ENCODE measurements at places on chromosomes 12 and 14.

GRCh38 chr14:77184396-77185092 lies 2.9 kb downstream of the TMEM63C start:
- no peak for DNase-seq

GRCh38 chr12:2172491-2173214 lies 119.9 kb downstream of the CACNA1C start:
- no peak for DNase-seq

GRCh38 chr12:55728186-55728938 lies 447 bp downstream of the CD63 start:
- peak; percentile 74 for DNase-seq

DNA sequence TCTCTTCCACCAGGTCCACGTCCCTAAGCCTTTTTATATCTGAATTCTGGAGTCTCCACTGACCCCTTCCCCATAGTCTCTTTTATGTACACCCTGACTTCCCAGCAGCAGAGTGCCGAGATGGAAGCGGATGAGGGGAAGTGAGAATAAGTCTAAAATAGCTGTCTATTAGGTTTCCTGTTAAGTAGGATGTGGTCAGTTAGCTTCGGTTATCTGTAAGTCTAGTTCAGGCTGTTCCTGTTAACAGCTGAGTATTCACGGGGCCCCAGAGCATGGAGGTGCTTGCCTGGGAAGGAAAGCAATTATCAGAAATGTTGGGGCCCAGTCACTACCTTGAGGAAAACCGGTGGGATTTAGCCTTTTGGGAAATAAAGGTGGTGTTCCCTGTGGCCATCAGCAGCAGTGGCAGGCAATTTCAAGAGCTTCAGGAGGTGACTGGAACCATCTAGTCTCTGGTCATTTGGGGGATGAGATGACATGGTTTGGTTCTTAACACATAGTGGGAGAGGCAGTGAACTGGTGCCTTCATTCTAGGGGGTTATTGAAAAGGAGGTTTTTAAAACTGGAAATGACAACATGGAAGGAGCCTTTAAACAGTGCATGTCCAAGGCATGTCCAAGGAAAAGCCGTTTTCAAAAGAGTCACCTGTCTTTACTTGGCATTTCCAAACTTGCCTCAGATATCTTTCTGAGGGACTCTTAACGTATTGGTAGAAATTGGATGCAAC lies 21.8 kb downstream of the CHST11 start:
- DNase-seq, result no peak

- no peak for DNase-seq
These were observed 100.2 kb downstream of the KIF26A start for GRCh38 chr14:104238424-104239184.

- DNase-seq, result no peak
These were observed 74.9 kb downstream of the PAWR start for GRCh38 chr12:79615596-79616560.

GRCh38 chr12:42565633-42566032 lies 23.9 kb downstream of the PRICKLE1 start:
- no peak for DNase-seq

DNA sequence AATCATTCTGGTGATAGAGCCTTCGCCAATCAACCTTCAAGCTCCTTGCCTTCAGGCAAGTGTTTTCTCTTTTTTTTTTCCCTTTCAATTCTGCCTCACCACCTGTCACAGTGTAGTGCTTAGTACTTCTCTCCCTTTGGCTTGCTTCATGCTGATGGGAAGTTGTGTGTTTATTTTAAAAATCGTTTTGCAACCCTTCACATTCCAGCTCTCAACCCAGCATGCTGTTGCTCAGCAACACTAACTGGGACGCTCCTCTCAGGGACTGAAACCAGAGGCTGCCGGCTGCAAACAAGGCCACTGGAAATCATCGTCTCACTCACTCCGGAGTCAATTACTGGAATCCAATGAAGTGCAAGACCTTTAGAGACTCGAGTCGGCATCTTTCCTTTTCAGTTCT lies 342.7 kb downstream of the PRKD1 start:
- DNase-seq, result no peak

DNA sequence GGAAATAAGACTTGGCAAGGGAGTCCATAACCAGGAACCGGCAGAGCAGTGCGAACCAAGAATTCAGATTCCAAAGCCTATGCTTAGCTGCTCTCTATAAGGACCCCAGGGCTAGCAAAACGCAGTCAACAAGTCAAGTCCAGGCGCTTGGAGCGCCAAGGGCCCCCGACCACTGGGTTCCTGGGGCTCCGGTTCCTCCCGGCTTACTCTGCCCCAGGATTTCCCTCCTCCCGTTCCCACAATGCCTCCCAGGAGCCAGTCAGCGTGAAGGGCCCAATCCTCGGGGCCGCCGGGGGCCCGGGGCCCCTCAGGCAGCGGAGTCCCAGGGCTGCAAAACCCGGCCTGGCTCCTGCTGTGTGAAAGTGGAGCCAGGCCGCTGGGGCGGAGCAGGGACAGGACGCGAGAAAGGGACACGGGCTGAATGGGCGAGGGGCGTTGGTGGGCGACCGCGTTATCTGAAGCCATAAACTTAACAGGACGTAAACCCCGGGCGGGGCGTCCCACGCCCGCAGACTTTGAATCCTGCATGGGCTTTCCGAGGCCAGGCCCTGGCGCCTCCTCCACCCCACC lies 1.5 kb downstream of the KRT8 start:
- peak; percentile 40 for DNase-seq

GRCh38 chr12:62533755-62534107 lies 67.1 kb downstream of the MON2 start:
- DNase-seq, result no peak

GRCh38 chr12:112087055-112087850 lies 21.3 kb downstream of the NAA25 start:
- no peak for DNase-seq

DNA sequence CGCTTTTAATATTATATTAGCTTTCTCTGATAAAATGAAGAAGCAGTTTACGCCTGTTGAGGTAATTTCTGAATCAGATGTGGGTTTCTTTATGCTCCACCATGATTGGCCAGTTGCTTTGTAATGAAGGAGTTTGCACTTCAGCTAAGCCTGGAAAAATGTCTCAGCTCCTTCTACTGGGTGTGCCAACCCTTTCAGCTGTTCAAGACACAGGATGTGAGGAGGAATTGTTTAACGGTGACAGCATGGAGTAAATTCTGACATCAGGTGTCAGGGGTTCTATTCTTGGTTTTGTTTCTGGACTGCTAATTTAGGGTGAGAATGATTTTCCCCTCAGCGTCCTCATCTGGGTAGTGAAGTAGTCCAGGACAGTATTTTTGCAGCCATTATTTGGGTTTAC lies 43.5 kb downstream of the FLRT2 start:
- DNase-seq, result no peak

DNA sequence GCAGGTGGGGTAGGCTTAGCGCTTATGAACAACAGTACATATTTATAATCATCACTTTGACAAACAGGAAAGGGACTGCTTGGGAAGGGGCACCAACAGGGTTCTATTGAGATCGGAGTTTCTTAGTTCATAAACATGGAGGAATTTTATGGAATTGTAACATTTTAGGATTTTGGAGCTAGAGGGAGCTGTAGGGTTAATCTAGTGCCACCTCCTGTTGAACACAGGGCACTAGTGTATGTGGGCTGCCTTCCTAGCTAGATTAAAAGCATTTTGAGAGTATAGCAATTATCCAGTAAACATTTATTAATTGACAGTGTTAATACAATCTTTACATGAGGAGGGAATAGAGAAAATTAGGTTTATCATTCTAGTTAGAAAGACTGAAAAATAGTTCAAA lies 23.1 kb upstream of the TBC1D30 start:
- no peak for DNase-seq

- DNase-seq, result no peak
These were observed 31.9 kb downstream of the CACNA1C start for GRCh38 chr12:2084553-2085296.

GRCh38 chr12:40012711-40013110 lies 93.2 kb downstream of the SLC2A13 start:
- no peak for DNase-seq

DNA sequence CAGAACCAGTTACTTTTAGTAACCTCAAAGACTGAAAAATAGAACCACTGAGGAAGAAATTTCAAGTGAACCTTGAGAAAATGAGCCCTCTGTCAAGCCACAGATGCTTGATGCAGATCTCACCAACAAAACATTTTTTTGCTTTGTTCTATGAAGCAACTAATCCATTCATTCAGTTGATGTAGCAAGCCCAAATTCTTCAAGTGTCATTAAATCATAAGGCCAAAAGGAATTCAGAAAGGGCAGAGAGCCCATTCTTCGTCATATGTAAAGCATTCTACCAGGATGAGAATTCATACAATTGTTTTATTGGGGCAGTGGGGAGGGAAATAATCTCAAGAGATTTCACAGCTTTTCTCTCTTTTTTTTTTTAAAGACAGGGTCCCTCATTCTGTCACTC lies 218.0 kb upstream of the RGS6 start:
- no peak for DNase-seq

DNA sequence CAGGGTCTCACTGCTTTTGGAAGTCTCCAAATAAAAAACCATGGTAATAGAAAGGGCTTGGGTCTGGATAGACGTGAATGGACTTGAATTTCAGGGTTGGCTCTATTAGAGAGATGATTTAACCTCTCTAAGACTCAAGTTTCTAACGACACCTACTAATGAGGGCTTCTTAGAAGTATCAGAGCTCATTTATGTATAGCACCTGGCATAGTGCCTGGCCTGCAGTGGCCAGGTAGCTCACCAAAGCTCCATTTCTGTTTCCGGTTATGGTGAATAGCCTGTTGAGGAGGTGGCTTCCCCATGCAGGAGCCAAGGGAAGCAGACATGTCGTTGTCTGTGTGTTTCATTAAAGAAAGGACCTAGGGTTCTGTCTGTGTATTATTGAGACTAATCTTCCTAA lies 108.6 kb downstream of the ETV6 start:
- DNase-seq, result no peak

DNA sequence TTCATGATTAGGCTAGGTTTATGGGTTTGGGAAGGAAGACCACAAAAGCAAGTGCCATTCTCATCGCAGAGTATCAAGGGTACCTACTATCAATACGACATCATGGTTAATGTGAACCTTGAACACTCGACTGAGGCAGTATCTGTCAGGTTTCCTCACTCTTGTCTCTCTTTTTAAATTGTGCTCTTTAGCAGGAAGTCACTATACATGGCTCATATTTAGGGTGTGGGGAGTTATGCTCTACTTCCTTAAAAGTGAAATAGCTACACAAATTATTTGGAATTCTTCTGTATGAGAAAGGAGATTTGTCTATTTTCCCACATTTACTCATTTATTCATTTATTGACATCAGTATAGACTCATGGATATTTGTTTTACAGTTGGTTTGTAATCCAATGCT lies 5.9 kb upstream of the CLEC4E start:
- no peak for DNase-seq

GRCh38 chr14:24298892-24299254 lies 707 bp downstream of the DHRS1 start:
- no peak for DNase-seq

DNA sequence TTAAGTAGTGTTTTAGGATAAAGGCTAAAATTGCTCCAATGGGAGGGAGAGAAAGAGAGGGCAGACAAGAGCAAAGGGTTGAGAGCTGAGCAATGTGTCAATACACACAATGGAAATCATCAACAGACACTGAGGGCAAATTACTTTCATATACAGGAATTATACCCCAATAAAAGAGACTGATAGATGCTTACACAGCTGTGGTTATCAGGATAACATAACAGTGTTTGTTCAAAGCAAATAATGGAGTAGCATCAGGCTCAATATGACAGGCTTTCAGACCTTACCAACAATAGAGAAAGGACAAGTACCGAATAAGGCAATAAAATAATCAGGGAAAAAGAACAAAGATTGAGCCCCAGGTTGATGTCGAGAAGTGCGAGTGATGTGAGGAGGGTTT lies 53.4 kb upstream of the DIO2 start:
- DNase-seq, result no peak

DNA sequence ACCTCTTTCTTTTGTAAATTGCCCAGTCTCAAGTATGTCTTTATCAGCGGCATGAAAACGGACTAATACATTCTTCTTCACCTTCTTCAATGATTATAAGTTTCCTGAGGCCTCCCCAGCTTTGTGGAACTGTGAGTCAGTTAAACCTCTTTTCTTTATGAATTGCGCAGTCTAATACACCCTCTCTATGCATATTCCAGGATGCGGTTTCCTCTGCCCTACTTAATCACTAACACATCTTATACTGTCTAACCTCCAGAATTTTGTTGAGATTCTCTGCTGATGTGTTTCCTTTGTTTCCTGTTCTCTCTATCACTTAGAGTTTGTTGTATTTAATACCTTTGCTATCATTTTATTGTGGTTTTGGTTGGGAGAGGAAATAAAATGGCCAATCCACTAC lies 145.4 kb downstream of the AEBP2 start:
- no peak for DNase-seq

DNA sequence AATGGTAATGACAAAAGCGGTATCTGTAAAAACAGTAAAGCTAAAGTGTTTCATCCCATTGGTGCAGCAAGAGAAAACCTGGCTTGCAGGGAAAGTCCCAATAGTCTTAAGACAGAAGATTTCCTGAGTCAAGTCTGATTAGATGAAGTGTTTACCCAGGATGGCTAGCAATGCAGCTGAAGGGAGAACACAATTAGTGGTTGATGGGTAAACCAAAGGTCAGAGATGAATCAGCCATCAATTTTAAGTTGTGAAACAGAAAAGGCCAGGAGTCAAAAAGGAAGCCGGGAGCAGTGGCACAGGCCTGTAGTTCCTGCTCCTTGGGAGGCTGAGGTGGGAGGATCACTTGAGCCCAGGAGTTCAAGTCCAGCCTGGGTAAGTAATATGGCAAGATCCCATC lies 52.6 kb downstream of the SEC23A start:
- no peak for DNase-seq

- DNase-seq, result no peak
These were observed 8.3 kb downstream of the CEP128 start for GRCh38 chr14:80933282-80933681.

DNA sequence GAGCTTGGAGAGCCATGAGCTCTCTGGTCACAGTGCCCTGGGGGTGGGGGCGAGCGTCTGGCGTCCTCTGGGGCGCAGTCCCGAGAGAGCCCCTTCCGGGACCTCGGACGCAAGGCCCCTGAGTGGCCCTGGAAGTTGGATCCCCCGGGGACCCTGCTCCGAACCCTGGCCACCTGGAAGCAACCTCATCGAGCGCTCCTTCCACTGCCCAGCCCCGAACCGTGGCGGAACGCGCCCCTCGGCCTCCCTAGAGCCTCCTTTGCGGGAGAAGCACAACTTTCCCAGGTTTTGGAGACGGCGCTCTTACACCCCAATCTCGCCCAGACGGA lies 1.2 kb downstream of the NOS1 start:
- DNase-seq, result no peak

DNA sequence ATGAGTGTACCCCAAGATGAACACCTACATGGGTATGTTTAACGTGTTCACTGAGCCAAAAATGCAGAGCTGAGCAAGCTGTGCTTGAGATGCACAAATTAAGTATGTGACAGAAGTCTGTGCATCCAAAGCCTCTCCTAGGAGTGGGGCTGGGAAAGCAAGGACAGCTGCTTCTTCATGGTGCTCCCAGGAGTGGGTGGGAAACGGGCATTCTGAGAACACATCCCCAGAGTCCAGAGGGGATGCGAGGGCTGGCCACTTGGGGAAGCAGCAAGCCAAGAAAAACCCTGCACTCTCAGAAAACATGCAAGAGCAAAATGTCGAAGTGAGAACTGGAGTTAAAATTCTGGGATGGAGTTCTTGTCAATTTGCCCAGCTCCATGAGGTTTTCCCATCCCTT lies 414.3 kb downstream of the BCAT1 start:
- no peak for DNase-seq

All from C1 segment of cervical spinal cord (tissue), 14 donors.